ENCODE measurements at places on chromosomes 6 and 20.
A peak's percentile ranks its signal among the peaks of the same experiment; 100 is the strongest.

DNA sequence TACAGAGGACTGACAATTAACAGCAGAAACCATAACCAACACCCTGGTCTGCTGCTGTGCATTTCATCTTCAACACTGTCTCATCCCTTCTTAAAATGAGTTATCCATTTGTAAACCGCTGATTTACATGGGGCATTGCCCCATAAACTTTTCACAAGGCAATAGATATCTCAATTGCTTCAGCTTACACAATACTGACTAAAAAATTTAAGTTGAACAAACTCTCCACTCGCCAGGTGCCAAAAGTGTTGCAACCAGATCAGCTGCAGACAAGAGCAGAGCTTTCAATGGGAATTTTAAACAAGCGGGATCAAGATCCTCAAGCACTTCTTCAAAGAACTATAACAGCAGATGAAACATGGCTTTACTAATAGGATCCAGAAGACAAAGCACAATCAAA lies 183.0 kb downstream of the TASP1 start:
- DNase-seq, result no peak

DNA sequence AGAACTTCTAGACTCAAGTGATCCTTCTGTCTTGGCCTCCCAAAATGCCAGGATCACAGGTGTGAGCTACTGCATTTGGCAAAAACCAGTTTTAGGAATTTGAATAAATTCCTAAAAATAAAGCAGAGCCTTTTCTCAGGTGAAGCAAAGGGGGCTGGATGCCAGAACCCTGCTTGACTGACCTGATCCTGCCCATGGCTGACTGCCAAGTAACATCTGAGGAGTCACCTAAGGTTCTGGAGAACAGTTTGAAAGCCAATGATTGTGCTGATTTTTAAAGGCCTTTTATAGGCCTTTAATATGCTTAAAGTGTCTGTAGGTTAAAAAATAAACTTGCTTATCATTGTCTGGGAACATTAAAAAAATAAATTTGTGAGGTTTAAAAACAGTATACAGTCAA lies 14.1 kb upstream of the ZSCAN12 start:
- DNase-seq, result no peak

- no peak for DNase-seq
Observed at GRCh38 chr6:87487555-87487954, 14.8 kb downstream of the SLC35A1 start.

DNA sequence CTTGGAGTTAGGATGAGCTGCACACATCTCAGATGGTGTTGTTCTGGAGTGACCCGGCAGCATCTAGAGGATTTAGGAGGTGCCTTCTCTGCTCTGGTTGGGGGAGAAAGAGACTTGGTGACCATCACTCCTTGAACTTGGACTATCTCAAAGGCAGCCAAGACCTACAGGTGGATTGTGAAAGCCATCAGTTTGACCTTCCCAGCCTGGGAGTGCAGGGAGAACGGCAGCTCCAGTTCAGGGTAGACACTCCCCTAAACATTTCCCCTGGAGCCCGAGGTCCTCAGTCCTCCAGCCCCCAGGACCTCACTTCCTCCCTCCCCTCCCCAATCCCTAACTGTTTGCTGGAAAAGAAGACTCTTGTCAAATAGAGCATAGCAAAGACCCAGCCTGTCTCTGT lies 128.7 kb upstream of the ARMC2 start:
- no peak for DNase-seq

DNA sequence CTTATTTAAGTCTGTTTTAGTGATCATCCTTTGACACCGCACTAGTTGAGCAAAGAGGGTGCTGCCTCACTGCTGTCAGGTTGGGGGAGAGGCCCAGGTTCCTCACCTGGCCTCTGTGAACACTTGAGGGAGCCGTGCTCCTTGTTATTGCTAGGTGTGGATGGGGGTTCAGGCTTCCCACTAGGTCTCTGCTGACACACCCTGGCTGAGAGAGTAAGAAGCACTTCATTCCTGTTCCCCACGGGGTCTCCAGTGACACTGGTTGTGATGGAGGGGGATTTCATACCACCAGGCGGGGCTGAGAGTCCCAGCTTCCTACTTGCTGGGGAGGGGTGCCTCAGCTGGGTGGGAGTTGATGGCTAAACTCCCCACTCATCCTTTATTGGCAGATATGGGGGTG lies 11.1 kb upstream of the NOTCH4 start:
- DNase-seq, result peak; percentile 20

DNA sequence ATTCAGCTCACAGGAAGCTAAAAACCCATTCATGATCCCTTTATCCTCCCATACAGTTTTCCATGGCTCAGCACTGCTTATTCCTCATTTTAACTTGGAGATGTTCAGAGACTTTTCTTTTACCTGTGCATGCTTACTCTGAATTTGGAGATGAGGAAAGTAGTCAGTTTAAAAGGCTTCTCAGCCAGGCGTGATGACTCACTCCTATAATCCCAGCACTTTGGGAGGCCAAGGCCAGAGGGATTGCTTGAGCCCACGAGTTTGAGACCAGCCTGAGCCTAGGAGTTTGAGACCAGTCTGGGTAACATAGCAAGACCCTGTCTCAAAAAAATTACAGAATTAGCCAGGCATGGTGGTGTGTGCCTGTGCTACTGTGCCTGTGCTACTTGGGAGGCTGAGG lies 30.3 kb upstream of the TMEM217 start:
- DNase-seq, result no peak

All from T47D (cell line).